ENCODE measurements at places on chromosomes 2 and 18.

GRCh38 chr2:201254081-201254730 is 6.1 kb upstream of the CASP8 start:
- no peak for DNase-seq

DNA sequence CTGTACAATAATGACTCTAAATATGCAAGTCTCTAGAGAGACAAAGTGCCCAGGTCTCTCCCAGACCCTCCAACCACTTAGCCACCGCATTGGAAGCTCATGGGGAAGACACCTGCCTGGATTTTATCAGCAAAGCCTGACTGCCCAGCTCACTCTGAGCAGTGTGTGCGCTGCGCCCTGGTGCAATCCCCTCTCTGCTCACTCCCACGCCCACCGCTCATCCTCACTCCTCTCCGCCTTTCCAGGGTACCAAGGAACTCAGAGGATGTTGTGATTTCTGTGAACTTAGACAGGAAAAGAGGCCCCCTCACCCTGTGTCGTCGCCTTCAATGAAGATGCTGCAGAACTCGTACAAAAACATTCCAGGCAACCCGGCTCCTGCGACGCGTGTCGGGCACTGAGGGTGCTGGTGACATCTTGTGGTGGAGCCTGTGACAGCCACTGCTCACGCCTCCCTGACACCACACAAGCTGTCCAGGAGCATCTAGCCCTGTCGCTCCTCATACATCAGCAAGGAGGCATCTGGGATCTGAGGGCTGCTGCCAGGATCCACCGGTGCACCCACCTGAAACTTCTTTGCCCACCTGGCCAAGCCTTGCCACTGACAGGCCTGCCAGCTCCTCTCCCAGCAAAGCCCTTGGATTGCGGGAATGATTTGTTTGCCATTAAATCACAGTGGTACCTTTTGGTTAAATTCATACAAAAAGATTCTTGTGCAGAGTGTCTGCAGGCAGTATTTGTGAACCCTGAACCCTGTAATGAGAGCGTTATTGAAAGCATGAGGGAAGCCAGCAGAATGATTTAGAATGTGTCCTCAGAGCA is 220.4 kb downstream of the ZNF516 start:
- no peak for DNase-seq

- no peak for DNase-seq
Measured at GRCh38 chr2:111071600-111072171, 49.0 kb upstream of the BCL2L11 start.

GRCh38 chr2:177291701-177292100 is 27.2 kb upstream of the NFE2L2 start:
- DNase-seq: no peak

DNA sequence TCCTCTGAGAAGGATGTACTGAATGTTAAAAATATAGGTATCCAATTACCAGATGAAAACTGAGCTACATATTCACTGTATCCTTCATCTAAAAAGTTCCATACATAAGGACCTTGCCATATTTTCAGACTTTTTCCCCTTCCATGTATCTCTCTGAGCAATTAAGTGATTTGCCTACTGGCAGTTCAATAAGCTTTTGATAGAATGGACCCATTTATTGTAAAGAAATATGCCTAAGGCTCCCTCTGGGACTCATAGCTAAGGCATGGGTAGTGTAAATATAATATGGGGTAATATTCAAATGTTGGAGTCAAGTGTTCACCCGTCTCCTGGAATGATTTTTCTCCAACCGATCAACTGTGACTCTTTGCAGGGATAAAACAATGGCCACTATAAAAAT is 135.4 kb upstream of the FSHR start:
- DNase-seq: no peak

DNA sequence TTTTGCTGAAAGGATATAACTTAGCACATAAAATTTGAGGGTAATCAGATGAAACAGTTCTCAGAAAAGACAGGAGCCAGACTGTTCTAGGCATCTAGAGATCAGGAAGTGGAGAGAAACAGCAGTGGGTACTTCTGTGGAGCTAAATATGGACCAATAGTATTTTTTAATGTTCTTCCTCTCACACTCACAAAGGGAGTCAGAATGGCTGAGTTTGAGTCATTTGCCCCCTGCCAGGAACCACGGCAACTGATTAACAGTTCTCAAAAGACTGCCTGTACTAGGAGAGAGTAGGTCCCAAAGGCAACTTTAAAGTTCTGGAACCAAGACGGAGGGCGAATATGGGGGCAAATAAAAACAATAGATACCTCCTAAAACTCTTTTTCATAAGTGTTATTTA is 107.5 kb downstream of the GULP1 start:
- DNase-seq: no peak

GRCh38 chr2:30653847-30654246 is 153.4 kb downstream of the CAPN13 start:
- DNase-seq: no peak

DNA sequence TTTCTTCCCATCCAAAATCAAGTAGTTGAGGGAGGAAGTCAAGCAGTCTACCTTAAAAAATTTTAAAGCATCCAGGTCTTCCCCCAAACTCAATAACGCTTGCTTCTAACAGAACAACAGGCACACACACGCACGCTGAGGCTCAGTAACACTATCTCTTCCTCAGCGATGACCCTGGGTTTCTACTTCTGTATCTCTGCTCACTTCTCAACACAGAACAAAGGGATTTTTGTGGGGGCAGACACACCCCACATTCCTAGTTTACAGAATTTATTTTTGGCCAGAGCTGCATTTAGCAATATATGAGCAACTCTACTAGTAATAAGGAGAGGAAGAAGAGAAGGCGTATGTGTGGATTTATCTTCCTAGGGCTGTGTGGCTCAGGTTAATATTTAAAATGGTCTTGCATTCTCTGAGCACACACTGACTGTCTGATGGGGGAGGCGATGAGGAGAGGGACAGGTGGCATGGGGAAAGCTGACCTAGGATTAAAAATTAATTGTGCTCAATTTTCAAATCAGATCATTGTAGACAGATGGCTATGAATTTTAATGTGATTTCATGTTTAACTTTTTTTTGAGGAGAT is 71.3 kb upstream of the PPM1B start:
- no peak for DNase-seq

DNA sequence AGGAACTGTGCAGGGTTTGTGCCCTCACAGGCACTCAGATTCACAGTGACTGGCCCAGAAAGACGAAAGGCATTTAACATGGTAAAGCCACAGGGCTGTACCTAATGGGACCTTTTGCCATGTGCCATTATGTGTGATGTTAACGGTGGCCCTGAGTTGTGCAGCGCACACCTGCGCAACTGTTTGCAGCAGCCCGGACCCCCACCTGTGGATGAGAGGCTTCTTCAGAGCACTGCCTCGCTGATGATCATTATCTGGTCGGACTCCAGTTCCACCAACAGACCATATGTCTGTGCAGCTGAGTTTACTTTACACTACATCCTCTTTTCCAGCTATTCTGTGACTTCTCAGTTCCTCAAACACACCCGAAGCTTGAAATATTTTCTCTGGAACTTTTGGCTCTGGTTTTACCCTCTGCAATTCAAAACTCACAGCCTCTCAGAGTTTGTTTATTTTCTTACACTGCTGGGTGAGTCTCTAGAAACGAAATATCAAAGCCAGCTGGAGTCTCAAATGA is 35.6 kb upstream of the UBE2F start:
- DNase-seq: no peak

Measured in activated T-helper 2 cell treated with anti-CD3 and anti-CD28 coated beads, Interferon-gamma antibody, Interleukin-2, Interleukin-4, amounts not matched to agents 10 μg/mL and 5 μg/mL and 100 μg/mL, durations not matched to agents 14 hours and 24 hours and 36 hours (primary cell).